Left ventricle myocardium superior (tissue), 1 donor: ENCODE measurements at places on chromosomes 11 and 22.

DNA sequence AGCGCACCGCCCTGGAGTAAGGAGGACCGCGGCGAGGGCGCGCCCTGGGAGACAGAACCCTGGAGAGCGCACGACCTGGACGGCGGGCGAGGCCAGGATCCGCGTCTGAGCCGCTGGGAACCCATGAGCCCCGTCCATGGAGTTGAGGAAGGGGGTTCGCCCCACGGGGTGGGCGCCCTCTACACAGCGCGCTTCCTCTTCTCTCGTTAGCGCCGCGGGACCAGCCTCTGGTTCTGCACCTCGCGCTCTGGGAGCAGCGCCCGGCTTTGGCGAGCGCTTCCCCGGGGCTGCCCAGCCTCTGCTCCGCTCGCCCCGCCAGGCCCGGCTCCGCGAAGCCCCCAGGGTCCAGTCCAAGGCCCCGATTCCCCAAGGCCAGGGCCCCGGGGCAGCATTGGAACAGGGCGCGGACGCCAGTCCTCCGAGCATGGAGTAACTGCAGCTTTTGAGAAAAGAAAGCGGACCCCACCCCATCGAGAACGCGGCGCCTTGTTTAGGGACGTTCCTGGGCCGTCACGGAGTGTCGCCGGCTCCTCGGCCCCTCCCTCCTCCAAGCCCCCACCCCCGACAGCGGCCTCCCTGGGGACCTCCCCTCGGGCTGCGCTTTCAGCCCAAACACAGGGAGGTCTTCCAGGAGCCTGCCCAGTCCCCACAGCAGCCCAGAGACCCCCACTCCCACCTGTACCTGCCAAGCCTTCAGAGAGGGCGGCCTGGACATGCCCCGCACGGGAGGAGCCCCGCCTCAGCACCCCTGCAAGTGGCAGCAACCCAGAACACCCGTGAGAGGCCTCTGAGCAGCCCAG, 56.2 kb downstream of the BRD1 start:
- DNase-seq, result peak; percentile 26

DNA sequence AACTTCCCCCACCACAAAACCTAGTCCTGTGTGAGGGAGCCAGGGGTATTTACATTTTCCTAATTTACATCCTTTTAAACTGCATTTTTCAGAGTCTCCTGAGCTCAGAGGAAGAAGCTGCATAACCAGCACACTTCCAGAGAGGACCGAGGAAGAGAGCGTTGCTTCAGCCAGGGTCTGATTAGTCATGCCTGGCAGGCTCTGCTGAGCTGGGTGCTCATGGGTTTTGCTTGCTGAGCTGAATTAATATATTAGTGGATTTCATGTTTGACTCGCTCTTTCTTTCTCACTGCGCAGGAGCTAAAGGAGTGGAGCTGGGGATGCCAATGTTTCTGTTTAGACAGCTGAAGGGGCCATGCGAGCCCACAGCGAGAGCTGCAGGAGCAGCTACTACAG, 539.3 kb upstream of the B3GAT1 start:
- DNase-seq, result peak; percentile 39

GRCh38 chr11:22763166-22763565, 66.4 kb downstream of the SVIP start:
- no peak for DNase-seq

- DNase-seq, result no peak
These were observed 60.4 kb downstream of the BMAL1 start for GRCh38 chr11:13338019-13338426.

DNA sequence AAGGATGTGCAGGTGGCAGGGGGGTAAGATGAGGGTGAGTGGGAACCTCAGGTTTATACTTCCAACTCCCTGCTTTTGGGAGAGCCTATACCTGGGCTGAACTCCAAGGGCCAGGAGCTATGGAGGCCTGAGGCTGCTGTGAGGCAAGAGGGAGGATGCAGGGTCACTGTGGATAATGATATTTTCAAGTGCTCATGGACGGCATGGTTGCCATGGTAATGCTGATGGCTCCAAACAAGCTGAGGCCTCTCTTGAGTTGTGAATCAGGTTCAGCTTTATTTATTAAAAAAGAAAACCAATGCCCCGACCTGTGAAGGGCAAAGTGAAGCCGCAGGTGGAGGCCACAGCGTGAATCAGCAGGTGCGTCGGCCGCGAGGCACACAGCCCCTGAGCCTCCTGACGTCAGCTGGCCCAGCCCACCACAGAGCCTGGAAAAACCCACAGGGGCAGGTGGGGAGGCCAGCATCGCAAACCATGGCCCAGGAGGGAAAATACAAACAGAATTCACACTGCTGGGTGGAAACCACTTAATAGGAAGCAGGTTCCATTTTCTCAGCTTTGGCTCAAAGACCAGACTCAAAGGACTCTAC, 17.4 kb upstream of the CREB3L1 start:
- DNase-seq, result no peak

DNA sequence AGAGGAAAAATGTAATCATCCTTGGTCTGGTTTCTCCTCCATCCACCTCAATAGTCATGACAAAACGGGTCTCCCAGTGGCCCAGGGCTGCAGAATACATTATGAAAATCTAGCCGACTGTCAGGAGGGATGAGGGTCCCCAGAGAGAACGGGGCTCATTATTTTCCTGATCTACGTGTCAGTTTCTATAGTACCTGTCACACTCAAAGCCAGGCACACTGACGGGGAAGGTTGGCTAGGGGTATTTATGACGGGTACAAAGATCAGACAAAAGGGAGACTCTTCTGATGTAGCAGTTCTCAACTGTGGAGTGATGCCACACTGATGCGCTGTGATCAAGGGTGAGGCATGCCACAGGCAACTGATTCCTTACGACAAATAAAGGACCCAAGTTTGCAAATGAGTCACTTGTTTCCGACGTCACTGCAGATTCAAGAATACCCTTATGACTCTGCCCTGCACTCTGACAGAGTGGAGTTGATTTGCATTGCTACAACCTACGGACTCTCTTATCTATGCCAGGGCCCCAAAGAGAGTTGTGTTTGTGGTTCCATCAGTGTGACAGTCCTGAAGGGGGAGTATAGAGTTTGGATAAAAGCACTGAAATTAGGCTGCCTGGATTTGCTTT, 188.2 kb upstream of the TBCEL start:
- no peak for DNase-seq

DNA sequence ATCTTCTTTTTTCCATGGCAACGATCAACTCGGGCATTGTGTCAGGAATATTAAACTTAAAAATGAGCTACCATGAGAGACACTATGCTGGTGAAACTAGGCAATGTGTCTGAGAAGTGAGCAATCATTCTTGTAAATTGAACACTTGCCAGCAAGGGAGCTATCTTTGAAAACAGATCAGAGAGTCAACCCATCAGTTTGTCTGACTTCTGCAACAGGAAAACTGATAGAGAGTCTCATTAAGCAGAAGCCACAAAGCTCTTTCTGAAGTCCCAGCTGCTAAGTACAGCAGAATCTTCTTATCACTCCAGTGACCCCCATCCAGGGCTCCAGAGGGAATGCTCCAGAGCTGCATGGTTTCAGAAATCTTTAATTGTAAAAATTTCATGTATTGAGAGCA, 114.7 kb downstream of the MSANTD4 start:
- no peak for DNase-seq

- no peak for DNase-seq
These were observed 17.5 kb downstream of the NCR3LG1 start for GRCh38 chr11:17369094-17369493.

GRCh38 chr11:134497586-134497985, 85.5 kb upstream of the B3GAT1 start:
- no peak for DNase-seq

GRCh38 chr11:126459691-126460281, 104.3 kb downstream of the ST3GAL4 start:
- DNase-seq, result no peak

- no peak for DNase-seq
These were observed 98.7 kb downstream of the RNF169 start for GRCh38 chr11:74847395-74847794.

DNA sequence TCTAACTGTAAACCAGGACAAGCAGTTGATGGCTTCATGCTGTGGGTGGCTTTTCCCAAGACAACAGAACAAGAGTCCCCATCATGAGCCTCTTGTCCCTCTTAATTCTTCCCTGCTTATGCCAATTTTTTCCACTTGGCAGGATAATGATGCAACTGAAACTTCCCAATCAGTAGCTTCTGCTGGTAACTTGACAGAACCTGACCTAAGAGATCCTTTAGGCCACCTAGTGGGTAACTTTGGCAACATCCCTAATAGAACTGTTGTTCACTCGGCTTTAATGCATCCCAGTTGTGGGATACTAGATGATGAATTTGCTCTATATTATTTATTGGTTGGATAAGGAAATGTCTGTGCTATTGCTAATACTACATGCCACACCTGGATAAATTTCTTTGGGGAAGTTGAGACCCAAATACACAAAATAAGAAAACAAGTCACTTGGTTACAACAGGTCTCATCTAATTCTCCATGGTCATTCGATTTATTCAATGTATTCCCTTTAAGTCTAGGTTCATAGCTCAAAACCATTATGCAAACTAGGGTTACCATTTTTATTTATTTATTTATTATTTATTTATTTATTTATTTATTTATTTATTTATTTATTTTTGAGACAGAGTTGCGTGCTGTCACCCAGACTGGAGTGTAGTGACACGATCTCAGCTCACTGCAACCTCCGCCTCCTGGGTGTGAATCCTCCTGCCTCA, 41.4 kb upstream of the NFAM1 start:
- no peak for DNase-seq

- no peak for DNase-seq
These were observed 32.5 kb downstream of the PDE3B start for GRCh38 chr11:14676068-14676467.

DNA sequence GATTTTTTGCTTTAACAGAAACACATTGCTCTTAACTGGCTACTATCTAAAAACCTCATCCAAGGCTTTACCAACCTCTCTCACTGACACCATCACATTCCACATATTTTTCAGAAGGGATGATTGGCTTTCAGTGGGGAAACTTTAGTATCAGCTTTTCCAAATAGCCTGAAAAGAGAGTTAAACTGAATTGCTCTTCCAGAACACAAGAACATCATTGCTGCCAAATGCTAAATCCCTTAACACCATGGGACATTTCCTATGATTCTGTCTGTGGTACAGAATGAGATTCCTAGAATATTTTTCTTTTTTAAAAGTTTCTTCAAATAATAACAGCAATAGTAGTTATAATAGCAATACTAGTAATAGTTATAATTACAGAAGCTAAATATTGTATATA, 45.4 kb downstream of the SOX6 start:
- DNase-seq, result no peak

GRCh38 chr11:20623252-20623651, 23.8 kb downstream of the SLC6A5 start:
- no peak for DNase-seq

DNA sequence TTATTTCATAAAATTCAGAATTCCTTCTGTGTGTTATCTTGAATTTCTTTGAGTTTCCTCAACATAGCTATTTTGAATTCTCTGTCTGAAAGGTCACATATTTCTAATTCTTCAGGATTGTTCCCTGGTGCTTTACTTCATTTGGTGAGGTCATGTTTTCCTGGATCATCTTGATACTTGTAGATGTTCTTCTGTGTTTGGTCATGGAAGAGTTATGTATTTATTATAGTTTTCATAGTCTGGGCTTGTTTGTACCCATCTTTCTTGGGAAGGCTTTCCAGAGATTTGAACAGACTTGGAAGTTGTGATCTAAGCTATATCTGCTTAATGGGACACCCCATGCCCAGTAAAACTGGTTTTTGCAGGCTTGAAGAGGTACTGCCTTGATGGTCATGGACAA, 149.6 kb downstream of the METTL15 start:
- no peak for DNase-seq

DNA sequence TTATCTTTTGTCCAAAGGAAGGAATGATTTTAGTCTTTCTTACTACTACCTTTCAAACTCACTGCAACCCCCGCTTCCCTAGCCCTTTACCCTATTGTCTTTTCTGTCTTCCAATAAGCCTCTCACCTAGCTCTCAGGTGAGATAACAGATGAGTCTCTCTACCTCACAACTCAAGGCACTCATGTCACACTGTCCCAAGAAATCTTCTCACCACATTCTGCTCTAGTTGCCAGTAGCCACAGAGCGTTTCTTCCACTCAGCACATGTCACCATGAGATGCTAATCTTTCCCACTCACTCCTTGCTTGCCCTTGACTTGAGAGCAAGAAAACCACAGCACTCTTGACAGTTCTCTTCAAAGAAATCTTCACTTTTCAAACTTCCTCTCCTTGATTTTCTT, 32.7 kb upstream of the TMEM41B start:
- no peak for DNase-seq

DNA sequence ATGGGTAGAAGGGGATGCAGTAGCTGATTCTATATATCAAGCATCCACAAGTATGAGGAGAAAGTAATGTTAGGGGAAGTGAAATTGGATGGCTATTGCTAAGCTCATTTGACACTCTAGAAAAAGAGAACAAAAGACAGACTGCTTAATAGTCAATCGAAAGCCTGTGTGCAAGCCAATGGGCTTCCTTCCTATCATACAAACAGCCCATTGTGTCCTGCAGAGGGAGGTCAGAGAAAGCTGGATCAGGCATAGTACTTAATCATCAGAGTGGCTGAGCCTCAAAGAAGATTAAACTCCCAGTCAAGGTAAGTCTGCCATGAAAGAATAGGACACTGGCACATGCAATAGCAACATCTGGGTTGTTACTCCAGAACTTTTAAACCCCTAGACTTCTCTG, 50.9 kb upstream of the PGR start:
- DNase-seq, result no peak

- no peak for DNase-seq
These were observed 179.0 kb upstream of the LARGE1 start for GRCh38 chr22:34099278-34099677.

GRCh38 chr11:122094836-122095235, 21.2 kb downstream of the BLID start:
- DNase-seq, result no peak

GRCh38 chr22:45263463-45264269, 21.1 kb upstream of the UPK3A start:
- DNase-seq, result peak; percentile 83

GRCh38 chr22:43481568-43482317, 69.9 kb downstream of the MPPED1 start:
- no peak for DNase-seq

GRCh38 chr22:41367680-41368542, 13.8 kb upstream of the TEF start:
- DNase-seq, result peak; percentile 69

- DNase-seq, result peak; percentile 43
These were observed 13.9 kb downstream of the LRRC32 start for GRCh38 chr11:76656571-76657081.

GRCh38 chr22:43848366-43849171, 13.7 kb downstream of the SULT4A1 start:
- DNase-seq, result peak; percentile 57

- no peak for DNase-seq
These were observed 2.1 kb downstream of the INCENP start for GRCh38 chr11:62125881-62126280.

DNA sequence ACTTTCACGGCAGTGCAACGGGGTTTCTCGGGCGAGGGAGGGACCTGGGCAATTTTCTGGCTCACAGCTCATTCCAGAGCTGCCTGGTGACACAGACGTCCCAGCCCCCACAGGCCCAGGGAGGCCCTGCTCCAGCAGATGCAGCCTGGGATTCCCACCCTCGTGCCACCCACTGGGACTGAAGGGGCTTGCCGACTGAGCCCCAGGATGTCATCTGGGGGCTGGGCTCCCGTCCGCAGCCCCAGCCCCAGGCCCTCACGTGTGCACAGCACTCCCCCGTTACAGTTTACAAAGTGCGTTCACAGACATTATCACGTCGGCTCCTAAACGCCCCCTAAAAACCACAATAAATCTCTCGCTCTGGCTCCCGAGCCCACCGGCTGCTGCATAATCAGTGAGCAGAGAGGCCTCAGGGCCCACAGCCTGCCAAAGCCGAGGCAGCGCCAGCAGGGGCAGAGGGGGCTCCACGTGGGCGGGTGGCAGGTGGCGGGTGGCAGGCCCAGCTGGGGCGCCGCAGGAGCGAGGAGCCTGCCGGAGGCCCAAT, 76.9 kb upstream of the TCF20 start:
- no peak for DNase-seq
